ENCODE measurements at places on chromosomes 11 and 22. TPM values are rescaled to one million over a fixed set of nuclear protein-coding genes. Genes with fewer than 3 reads are reported as not detected.

Gene TSSK2
- polyA plus RNA-seq: not detected

Gene SLC25A18
- 0.12 TPM for polyA plus RNA-seq

Gene TTC36
- not detected for polyA plus RNA-seq

Gene IRAG1
- 0.14 TPM for polyA plus RNA-seq

Gene CRYAB
- polyA plus RNA-seq: 8.1 TPM

Gene TRIM6
- polyA plus RNA-seq: not detected

Gene NPAS4
- polyA plus RNA-seq: not detected

Gene EP300
- polyA plus RNA-seq: 8.8 TPM

Gene ACRV1
- not detected for polyA plus RNA-seq

Gene NRGN
- 7.4 TPM for polyA plus RNA-seq

Gene LRRC75B
- polyA plus RNA-seq: 6.9 TPM

Gene SAA4
- polyA plus RNA-seq: not detected

Gene CDCA5
- 29.3 TPM for polyA plus RNA-seq

Gene C11orf71
- polyA plus RNA-seq: 1.5 TPM

Gene MMP1
- 22.1 TPM for polyA plus RNA-seq
